ENCODE measurements at places on chromosomes 2 and 18. TPM values are rescaled to one million over a fixed set of nuclear protein-coding genes. Genes with fewer than 3 reads are reported as not detected.

The NEB gene
- total RNA-seq: 5.8 TPM

GRCh38 chr2:152189622-152190495 lies 14.3 kb upstream of the STAM2 start:
- no peaks in the 10 kb centered on the region for H3K4me1 ChIP-seq
- H3K27me3 ChIP-seq: no peaks in the 10 kb centered on the region
- DNase-seq: peak; percentile 39
- no peaks in the 10 kb centered on the region for H3K36me3 ChIP-seq
- H3K27ac ChIP-seq: no peak overlapping the region

- no peak for DNase-seq
- H3K36me3 ChIP-seq: no peaks in the 10 kb centered on the region
- H3K27ac ChIP-seq: no peak overlapping the region
- no peaks in the 10 kb centered on the region for H3K4me1 ChIP-seq
- no peaks in the 10 kb centered on the region for H3K27me3 ChIP-seq
- no peak overlapping the region for H3K4me3 ChIP-seq
Measured at GRCh38 chr2:75475976-75476375, 84.8 kb downstream of the EVA1A start.

GRCh38 chr2:54871457-54872107 lies 148.1 kb downstream of the EML6 start:
- H3K4me1 ChIP-seq: no peaks in the 10 kb centered on the region
- no peaks in the 10 kb centered on the region for H3K36me3 ChIP-seq
- no peak for DNase-seq
- H3K4me3 ChIP-seq: no peak overlapping the region

GRCh38 chr18:79962835-79963657 lies 1.4 kb upstream of the HSBP1L1 start:
- no peaks in the 10 kb centered on the region for H3K36me3 ChIP-seq
- H3K27ac ChIP-seq: no peak overlapping the region
- DNase-seq: no peak
- H3K4me3 ChIP-seq: no peak overlapping the region

DNA sequence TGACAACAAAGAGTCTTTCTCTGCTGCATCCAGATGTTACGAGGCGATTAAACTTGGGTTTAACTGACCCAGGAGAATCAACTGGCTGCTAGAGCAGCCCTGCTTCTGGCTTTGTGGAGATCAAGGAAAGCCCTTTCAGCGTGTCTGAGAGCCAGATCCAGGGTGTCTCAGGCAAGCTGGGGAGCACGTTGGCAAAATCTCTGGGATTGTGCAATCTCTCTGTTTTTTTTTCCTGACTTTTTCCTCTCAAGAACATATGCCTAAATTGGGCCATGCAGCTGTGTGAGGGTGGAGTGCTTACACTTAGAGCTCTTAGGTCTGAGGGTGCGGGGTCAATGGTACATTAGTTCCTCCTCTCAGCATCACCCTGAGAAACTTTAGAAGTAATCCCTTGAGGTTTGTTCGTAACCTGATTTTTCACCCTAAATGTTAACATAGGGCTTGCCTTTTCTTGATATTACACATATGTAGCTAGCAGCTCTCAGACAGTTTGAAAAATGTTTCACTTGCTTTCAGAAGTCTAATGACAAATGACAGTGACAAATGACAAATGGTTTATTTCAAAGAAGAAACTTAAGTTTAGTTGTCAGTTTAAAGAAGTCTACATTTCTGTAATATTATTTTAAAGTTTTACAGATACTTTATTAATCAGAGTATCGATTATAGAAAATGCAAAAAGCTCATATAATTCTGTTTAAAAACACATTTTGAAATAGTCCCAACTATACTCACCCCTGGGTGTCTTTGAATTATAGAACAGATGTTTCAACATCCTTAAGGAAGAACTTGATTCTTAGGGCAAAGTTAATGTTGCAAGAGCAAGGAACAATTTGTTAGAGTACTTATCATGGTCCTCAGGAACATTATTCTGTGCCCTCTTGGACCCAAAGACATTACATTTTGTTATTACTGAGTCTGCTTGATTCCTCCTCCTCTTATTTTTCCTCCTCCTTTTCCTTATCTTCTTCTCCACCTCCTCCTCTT lies 38.4 kb upstream of the ZSWIM2 start:
- no peaks in the 10 kb centered on the region for H3K36me3 ChIP-seq
- DNase-seq: peak; percentile 27
- H3K27ac ChIP-seq: peak overlapping the region; percentile 5
- no peaks in the 10 kb centered on the region for H3K27me3 ChIP-seq
- peaks cover 3% of the 10 kb centered on the region for H3K4me1 ChIP-seq

GRCh38 chr18:28043631-28044030 lies 133.3 kb downstream of the CDH2 start:
- no peaks in the 10 kb centered on the region for H3K27me3 ChIP-seq
- H3K27ac ChIP-seq: no peak overlapping the region
- no peak for DNase-seq
- no peaks in the 10 kb centered on the region for H3K4me1 ChIP-seq

The SKOR2 gene
- not detected for total RNA-seq

- H3K27ac ChIP-seq: peak overlapping the region; percentile 44
- no peak overlapping the region for H3K4me3 ChIP-seq
- H3K4me1 ChIP-seq: peaks cover 18% of the 10 kb centered on the region
- no peaks in the 10 kb centered on the region for H3K27me3 ChIP-seq
- H3K36me3 ChIP-seq: no peaks in the 10 kb centered on the region
Measured at GRCh38 chr2:187577310-187577709, 23.1 kb upstream of the TFPI start.

The RIOK3 gene
- 56.4 TPM for total RNA-seq

The CFC1 gene
- 0.34 TPM for total RNA-seq

DNA sequence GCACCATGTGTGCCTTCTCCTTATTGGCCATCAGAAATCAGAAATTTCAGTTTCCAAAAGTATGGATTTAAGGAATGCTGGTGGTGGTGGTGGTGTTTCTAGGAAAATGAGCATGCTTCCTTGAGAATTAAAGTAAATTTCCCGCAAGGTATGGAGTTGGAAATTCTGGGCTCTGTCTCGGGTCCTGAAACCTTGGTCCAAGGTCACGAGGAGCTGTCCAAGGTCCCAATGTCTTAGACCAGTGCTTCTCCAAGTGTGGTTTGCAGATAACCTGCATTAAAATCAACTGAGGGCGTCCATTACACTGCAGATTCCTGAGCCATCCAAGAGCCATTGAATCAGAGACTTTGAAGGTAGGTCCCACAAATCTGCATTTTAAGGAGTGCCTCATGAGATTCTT lies 210.9 kb upstream of the PKDCC start:
- peaks cover 10% of the 10 kb centered on the region for H3K4me1 ChIP-seq
- no peak for DNase-seq
- no peaks in the 10 kb centered on the region for H3K36me3 ChIP-seq
- no peak overlapping the region for H3K4me3 ChIP-seq

DNA sequence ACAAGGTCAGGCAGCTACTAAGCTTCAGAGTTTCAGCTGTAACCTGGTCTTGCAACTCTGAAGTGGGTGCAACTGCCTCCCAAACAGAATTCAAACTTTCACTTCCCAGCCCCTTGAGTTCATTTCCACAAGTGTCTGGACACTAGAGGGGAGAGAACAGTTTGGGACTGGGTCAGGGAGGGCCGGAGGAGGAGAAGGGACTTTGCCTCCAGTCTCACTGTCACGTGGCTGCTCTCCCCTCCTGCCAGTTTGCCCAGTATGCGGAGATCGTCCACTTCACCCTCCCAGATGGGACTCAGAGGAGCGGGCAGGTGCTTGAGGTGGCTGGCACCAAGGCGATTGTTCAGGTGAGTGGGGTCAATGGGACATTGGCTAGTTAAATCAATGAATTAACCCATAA lies 20.6 kb upstream of the ANKRD53 start:
- peaks cover 3% of the 10 kb centered on the region for H3K27me3 ChIP-seq
- H3K4me3 ChIP-seq: no peak overlapping the region
- H3K4me1 ChIP-seq: no peaks in the 10 kb centered on the region
- H3K36me3 ChIP-seq: no peaks in the 10 kb centered on the region

- H3K36me3 ChIP-seq: no peaks in the 10 kb centered on the region
- no peak for DNase-seq
- H3K27me3 ChIP-seq: no peaks in the 10 kb centered on the region
Measured at GRCh38 chr18:61286867-61287266, 46.4 kb upstream of the CDH20 start.

DNA sequence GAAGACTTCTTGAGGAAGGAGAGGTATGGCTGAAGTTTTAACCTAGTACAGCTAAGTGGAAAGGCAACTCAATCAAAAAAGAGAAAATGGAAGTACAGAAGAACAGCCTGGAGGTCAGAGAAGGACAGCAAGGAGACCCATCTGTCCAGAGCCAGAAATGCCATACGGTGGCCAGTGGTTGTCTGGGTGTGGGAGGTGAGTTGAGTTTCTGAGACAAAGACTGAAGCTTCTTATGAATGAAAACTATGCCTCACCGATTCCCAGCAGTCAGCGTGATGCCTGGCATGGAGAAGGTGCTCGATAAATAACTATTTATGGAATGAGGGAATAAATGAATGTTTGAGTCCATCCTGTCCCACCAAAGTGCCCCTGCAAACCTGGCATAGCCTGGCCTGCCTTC lies 98.8 kb downstream of the MRO start:
- H3K36me3 ChIP-seq: no peaks in the 10 kb centered on the region
- H3K4me3 ChIP-seq: no peak overlapping the region
- H3K4me1 ChIP-seq: no peaks in the 10 kb centered on the region
- no peaks in the 10 kb centered on the region for H3K27me3 ChIP-seq
- H3K27ac ChIP-seq: no peak overlapping the region

- no peaks in the 10 kb centered on the region for H3K27me3 ChIP-seq
- H3K4me1 ChIP-seq: peaks cover 5% of the 10 kb centered on the region
- H3K36me3 ChIP-seq: no peaks in the 10 kb centered on the region
- H3K27ac ChIP-seq: no peak overlapping the region
- DNase-seq: no peak
Measured at GRCh38 chr2:191064590-191064989, 50.6 kb upstream of the STAT1 start.

The EHD3 gene
- total RNA-seq: 9.8 TPM

The CIB4 gene
- total RNA-seq: not detected

DNA sequence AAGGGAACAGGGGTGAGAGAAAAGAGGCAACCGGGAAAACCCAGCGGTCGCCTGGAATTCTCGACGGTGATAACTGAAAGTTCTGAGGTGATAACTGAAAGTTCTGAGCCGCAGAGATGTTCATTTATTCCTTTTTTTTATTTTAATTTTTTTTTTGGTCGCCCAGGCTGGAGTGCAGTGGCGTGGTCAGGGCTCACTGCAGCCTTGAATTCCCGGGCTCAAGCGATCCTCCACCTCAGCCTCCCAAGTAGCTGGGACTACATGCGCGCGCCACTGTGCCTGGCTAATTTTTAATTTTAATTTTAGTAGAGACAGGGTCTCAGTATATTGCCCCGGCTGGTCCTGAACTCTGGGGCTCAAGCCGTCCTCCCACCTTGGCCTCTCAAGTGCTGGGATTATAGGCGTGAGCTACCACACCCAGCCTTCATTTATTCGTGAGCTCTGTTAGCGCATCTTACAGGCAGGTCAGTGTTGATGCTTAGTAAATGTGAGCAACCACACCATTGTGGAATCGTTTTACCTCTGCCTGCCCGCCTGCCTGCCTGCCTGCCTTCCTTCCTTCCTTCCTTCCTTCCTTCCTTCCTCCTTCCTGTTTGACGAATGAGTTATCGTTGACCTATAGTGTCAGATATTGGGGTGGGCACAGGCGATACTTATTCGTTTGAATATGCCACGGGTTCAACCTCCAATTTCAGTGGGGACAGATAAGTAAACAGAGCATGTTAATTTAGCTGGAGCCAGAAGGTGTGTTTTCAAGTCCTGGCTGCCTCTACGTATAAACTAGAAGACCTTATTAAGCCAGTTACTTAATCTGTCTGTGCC lies 557 bp upstream of the E2F6 start:
- peaks cover 32% of the 10 kb centered on the region for H3K4me1 ChIP-seq
- no peaks in the 10 kb centered on the region for H3K27me3 ChIP-seq
- peak overlapping the region; percentile 90 for H3K27ac ChIP-seq
- H3K4me3 ChIP-seq: peak overlapping the region; percentile 81
- H3K36me3 ChIP-seq: peaks cover 13% of the 10 kb centered on the region
- DNase-seq: no peak

The NT5DC4 gene
- 5.2 TPM for total RNA-seq

Data from upper lobe of left lung (tissue), 6 donors.